Activated CD8-positive, alpha-beta memory T cell treated with anti-CD3 and anti-CD28 coated beads for 1 hour (primary cell): ENCODE measurements at places on chromosomes 5 and 9.

GRCh38 chr5:69024241-69024651 is 69.6 kb upstream of the SLC30A5 start:
- no peak for DNase-seq

- DNase-seq = no peak
Measured at GRCh38 chr9:111450124-111450523, 34.1 kb downstream of the ECPAS start.

GRCh38 chr9:111237447-111237846 is 92.6 kb downstream of the OR2K2 start:
- no peak for DNase-seq

DNA sequence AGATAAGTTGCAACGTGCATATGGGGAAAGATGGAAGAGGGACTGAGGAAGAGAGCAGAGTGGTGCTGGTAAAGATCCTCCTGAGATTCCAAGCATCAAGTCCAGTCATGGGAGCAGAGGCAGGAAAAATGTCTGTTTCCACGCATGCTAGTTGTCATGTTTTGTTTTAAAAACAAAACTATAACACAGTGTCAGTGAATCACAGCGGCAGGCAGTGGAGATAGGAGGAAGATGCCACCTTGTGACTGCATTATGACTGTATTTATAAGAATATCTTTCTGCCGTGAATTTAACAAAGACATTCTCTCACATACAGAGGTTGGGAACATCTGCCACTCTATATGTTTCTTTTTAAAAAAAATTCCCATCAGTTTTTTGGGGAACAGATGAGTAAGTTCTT is 3.7 kb upstream of the SVEP1 start:
- DNase-seq = no peak

DNA sequence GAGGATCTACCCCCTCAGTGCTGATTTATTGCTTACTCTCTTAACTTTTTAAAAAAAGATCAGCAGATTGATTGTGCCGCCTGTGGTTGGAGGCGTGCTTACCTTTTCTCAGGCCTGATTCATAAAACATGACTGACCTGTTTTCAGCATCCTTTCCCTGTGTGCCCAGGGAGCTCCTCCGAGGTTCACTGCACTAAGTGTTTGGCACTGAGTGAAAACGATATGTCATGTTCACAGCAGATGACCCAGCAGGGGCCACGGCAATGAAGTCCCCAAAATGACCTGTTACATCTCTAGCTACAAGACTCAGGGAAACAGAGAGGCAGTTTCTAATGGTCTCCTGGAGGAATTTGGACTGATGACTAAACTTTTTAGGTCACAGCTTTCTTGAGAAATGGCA is 69.9 kb downstream of the INSYN2B start:
- DNase-seq = no peak

DNA sequence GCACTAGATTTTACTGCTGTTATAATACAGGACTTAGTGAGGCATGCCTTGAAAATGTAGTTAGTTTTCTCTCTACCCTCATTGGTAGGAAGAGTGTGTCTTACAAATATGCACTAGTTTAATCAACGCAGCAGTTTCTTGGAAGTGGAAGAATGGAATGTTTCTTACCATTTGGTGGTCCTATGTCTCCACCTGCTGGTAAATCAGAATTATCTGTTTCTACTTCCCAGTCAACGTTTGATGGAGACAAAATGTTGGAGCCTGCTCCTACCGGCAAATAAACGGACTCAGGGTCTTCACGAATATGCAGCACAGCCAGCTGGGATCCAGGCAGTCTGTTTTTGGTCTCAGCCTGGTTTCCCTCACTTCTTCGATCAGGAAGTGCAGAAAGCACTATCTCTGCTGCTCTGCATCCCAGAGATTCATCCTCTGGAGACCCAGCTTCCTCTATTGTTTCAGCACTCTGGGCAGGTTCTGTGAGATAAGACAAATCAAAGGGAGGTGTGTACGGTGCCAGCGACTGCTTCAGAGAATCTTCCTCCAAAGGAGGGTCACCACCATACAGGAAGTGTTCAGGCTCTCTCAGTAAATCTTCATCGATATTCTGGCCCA is 59.5 kb upstream of the PCA3 start:
- DNase-seq = no peak

GRCh38 chr5:126610160-126610559 is 9.4 kb downstream of the PHAX start:
- no peak for DNase-seq

GRCh38 chr9:36576866-36577265 is 4.2 kb downstream of the MELK start:
- no peak for DNase-seq

DNA sequence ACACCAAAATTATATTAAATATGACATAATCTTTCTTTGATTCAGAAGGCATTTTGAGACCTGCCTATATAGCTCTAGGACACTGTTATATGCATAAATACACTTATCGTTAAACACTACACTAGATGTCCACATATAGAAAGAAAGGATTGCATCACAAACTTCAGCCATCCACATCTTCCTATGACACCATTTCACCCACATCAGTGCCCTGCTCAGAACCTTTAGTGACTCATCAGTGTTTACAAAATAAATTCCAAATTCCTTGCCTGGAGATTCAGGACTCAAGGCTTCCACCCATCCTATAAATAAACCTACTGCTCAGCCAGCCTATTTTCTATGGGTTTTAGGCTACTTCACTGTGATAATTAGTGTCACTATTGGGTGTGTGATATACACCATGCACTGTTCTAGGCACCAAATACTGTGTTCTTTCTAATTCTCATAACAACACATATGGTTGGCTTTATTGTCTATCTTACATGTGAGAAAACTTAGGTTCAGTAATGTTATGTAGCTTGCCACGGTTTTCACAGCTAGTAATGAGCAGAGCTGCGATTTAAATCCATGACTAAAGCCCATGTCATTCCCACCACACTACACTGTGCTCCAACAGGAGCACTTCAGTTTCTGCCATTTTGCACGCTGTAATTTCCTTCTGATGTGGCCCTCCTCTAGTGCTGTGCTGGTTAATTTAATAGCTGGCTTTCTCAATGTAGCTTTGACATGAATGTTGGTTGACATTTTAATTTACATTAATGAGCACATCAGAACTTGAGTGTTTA is 103.3 kb downstream of the SREK1 start:
- DNase-seq = no peak

- no peak for DNase-seq
Measured at GRCh38 chr9:104094534-104095015, 466 bp downstream of the SMC2 start.

- DNase-seq = no peak
Measured at GRCh38 chr5:50711280-50711679, 44.8 kb downstream of the PARP8 start.

DNA sequence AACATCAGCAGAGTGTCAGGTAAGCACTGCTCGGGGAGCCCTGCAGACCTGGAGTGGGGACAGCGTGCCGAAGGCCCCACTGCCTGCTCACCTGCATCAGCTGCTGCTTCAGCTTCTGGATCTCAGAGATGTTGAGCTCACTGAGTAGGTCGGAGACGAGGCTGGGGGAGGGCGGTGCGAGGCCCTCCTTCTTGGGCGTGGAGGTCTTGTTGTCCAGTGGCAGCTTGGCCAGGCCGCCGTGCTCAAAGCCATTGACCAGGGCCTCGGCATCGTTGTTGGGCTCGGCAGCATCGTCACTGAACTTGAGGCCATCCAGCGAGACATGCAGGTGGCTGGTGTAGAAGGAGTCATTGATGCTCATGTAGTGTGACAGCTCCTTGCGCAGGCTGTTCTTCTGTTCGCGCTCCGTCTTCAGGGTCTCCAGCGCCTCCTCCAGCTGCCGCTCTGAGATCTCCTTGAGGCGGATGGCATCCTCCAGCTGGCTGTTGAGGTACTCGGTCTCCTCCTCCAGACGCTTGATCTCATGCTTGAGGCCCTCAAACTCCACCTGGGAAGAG is 44.3 kb downstream of the BICD2 start:
- no peak for DNase-seq

DNA sequence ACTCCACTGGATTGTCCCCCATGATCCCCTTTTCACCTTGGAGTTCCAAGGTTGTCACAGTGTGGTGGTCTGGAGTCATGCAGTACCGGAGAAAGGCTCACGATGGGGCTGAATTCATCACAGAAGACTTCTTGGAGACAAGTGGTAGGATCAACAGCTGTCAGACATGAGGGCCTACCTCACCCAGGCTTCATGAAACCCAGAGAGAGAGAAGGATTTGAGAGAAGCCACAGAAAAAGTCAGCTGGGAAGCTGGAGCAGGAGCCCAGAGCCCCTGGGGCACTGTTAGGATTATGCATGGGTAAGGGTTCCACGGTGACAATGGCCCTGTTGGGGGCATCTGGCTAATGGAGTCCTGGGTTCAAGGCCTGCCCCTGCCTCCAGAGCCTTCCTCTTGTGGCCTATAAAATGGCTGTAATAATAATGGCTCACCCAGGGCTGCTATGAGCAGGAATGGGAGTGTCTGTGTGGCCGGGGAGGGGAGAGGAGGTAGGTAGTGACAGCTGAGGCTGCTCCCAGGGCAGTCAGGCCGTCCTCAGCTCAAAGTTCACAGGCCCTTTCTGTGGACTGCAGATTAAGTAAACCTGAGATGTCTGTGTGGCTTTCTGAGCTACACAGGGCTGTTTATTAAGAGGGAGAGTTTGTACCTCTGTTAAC is 910 bp downstream of the TRIM14 start:
- DNase-seq = no peak
